Small intestine (tissue), 16 donors: ENCODE measurements at places on chromosomes 6 and 20. TPM values are rescaled to one million over a fixed set of nuclear protein-coding genes. Genes with fewer than 3 reads are reported as not detected.

KCNQ2 gene
- not detected for polyA plus RNA-seq

SEL1L2 gene
- not detected for polyA plus RNA-seq

GRCh38 chr6:150250826-150251225, 108.0 kb downstream of the PPP1R14C start:
- DNase-seq = no peak
- no peaks in the 10 kb centered on the region for H3K4me1 ChIP-seq
- H3K36me3 ChIP-seq = no peaks in the 10 kb centered on the region

GRCh38 chr6:84220809-84221409, 6.5 kb downstream of the CEP162 start:
- no peak overlapping the region for H3K4me3 ChIP-seq
- DNase-seq = peak; percentile 31
- H3K4me1 ChIP-seq = no peaks in the 10 kb centered on the region
- no peaks in the 10 kb centered on the region for H3K27me3 ChIP-seq

RNF182 gene
- polyA plus RNA-seq = not detected

DNA sequence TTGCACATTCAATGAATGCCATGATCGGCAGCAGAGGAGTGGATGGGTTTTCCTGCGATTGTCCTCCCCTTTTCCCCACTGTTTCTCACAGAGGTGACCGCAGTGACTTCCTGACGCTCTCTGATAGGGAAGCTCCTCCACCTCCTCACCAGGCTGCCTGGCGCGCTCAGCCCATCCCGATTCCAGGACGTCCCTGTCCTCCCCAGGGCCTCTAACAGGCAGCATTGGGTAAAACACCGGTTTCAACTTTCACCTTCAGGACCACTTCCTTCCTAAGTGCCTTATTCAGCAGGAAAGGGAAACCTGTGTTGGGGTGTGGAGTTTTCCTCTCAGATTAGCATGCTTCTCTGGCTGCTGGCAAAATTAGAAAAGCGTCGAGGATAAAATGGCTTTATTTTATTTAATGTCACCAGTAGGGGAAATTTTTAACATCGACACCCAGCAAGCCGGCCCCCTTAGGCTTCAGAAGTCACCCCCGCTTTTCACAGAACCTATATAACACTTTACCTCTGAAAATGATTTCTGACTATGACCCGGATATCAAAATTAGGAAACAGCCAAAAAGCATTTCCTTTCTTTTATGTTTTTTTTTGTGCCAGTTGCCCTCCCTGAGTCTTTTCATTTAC, 570.4 kb upstream of the GJE1 start:
- H3K4me3 ChIP-seq = peak overlapping the region; percentile 5
- no peaks in the 10 kb centered on the region for H3K36me3 ChIP-seq
- H3K27me3 ChIP-seq = no peaks in the 10 kb centered on the region
- no peak overlapping the region for H3K27ac ChIP-seq
- H3K4me1 ChIP-seq = no peaks in the 10 kb centered on the region
- peak; percentile 17 for DNase-seq

SLC22A16 gene
- 0.15 TPM for polyA plus RNA-seq

C20orf202 gene
- polyA plus RNA-seq = 5.3 TPM

DNA sequence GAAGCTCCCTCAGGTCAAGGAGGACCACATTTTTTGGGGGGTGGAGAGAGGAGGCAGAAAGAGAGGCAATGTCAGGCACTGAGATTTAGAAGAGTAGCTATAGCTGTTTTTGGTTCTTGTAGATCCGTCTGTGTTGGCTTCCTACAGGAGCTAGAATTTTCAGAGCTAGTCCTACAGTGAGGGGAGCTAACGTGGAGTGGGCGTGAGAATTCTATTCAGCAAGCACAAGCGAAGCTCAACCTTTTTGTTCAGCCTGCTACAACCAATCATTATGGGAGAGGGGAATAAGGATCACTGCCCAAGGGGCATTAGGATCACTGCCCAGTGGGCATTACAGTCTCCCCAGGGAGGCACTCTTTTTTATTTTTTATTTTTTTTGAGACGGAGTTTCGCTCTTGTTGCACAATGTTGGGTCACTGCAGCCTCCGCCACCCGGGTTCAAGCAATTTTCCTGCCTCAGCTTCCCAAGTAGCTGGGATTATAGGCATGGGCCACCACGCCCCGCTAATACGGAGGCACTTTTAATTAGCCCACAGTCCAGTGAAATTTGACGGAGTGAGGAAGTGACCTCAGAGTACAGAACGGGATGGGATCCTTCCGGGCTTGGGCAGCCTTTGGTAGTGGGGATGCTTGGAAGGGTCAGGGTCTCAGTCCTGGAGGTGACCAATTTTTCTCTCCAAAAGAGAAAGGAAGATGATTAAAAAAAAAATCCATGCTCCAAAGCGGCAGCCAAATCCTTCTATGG, 1.1 kb upstream of the PANK2 start:
- H3K27me3 ChIP-seq = no peaks in the 10 kb centered on the region
- no peaks in the 10 kb centered on the region for H3K36me3 ChIP-seq
- H3K27ac ChIP-seq = peak overlapping the region; percentile 79
- no peak for DNase-seq
- peaks cover 10% of the 10 kb centered on the region for H3K4me1 ChIP-seq

MYLK2 gene
- polyA plus RNA-seq = 0.27 TPM

DNA sequence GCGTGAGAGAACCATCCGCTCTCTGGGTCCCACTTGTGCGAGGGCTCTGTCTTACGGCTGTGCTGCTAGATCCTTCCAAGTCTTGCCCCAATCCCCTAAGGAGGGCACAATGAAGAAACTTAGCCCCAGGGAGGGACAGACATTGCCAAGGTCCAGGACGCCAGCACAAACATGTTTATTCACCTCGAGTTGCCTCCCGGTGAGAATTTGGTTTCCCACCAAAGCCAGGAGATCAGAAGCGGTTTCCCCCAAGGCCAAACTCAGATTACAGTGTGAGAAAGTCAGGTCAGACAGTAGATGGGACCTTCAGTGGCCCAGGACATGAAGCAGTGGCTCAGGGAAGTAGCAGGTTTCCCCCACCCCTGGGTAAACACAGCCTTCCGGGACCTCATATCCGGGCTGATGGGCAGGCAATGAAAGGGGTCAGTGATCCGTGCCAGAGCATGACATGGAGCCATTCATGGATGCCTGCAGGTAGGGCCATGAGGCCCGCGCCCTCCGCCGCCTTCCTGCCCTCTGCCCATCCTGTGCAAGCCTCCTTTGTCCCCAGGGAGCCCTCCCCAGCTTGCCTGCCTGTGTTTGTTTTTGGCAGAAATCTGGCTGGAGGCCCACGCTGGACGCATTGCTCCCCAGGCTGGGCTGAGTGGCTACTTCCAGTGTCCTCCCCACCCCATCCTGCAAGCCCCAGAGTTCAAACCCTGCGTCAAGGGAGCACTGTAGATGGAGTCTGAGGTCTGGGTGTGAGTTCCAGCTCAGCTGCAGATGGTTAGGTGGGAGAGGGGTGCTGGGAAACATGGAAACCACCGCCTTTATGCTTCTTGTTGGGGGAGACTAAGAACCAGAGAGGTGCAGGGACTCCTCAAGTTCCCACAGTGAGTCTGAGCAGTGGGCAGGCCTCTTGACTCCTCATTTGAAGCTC, 2.0 kb downstream of the BPIFB2 start:
- no peaks in the 10 kb centered on the region for H3K27me3 ChIP-seq
- H3K27ac ChIP-seq = no peak overlapping the region
- H3K4me1 ChIP-seq = no peaks in the 10 kb centered on the region
- H3K36me3 ChIP-seq = no peaks in the 10 kb centered on the region
- no peak overlapping the region for H3K4me3 ChIP-seq
- DNase-seq = no peak
